ENCODE measurements at places on chromosomes 16 and 17.

DNA sequence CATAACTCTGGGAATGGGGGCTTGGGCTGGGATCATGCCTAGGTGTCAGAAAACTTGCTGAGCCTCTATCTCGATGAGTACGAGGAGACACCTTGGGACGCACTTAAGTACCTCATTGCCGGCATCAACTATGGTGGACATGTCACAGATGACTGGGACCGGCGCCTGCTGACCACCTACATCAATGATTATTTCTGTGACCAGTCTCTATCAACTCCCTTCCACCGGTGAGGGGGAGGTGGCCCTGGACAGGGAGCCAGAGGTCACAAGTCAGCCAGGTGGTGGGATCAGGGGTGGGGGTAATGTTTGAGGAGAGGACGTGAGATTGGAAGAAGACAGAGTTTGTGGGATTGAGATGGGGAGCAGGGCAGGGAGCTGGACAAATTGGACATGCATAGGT is 3.4 kb upstream of the KDM6B start:
- DNase-seq: no peak

DNA sequence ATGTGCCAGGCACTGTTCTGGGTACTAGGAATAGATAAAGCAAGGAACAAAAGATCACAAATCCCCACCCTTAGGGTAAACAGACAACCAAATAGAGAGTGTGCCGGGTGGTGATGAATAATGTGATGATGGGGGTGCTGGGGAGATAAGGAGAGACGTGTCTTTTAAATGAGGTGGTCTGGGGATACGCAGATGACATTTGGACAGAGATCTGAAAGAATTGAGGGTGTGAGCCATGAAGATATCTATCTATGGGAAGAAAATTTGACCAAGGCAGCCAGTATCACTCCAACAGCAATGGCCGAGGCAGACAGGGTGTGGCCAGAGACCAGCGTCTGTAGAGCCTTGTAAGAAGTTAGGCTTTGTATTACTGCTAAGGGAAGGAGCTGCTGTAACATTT is 165.3 kb downstream of the MRTFB start:
- no peak for DNase-seq

GRCh38 chr16:83308414-83308813 is 499.4 kb upstream of the HSBP1 start:
- DNase-seq: no peak

DNA sequence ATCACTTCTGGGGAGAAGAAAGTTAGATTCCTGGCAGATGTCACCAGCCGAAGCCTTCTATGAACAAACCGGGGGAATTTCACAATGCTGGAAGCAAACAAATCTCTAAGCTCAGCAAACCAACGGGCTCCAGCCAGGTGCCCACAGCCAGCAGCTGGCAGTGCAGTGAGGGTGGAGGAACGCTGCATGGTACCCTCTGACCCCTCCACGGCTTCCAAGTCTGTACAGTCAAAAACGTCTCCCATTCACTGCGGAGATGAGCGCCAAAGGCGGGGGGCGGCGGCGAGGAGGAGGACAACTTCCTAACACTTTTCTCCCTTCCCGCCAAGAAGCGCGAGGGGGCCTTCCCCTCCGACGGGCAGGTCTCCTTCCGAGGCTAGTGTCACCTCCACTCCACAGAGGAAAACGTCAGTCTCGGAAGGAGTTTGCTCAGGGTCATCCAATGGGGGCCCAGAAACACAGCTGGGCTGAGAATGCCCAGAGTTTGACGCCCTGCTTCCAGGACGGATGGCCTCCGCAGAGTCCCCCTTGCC is 924 bp downstream of the ZNF598 start:
- no peak for DNase-seq

Measured in SIG-M5 (cell line).